Substantia nigra (tissue), 51 donors: ENCODE measurements at places on chromosomes 12 and 14.

DNA sequence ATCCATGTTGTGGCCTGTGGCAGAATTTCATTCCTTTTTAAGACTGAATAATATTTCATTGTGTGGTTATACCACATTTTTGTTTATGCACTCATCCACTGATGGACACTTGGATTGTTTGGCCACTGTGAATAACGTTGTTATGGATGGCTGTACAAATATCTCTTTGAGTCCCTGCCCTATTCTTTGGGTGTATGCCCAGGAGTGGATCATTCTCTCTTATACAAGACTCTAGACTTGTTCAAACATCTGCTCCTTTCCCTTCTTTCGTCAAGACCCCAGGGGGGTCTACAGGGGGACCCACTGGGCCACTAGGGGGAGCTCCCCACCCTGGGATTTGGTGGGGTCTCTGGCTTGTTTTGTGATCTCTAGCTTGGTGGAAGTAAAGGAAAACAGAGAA lies 77.4 kb downstream of the FBXL14 start:
- no peak for DNase-seq

- no peak for DNase-seq
These were observed 107.3 kb downstream of the ZFP36L1 start for GRCh38 chr14:68685419-68686204.

DNA sequence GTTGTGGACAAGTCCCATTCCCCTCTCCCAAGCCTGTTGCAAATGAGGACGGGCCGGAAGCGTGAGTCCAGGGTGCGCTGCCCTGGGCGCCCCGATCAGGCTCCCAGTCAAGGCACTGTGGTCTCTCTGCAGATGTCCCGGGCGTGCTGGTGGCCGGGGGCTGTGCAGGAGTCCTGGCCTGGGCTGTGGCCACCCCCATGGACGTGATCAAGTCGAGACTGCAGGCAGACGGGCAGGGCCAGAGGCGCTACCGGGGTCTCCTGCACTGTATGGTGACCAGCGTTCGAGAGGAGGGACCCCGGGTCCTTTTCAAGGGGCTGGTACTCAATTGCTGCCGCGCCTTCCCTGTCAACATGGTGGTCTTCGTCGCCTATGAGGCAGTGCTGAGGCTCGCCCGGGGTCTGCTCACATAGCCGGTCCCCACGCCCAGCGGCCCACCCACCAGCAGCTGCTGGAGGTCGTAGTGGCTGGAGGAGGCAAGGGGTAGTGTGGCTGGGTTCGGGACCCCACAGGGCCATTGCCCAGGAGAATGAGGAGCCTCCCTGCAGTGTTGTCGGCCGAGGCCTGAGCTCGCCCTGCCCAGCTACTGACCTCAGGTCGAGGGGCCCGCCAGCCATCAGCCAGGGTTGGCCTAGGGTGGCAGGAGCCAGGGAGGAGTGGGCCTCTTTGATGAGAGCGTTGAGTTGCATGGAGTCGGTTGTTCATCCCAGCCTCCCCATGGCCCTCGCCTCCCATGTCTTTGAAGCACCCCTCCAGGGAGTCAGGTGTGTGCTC lies 6.3 kb downstream of the SLC25A47 start:
- DNase-seq, result no peak

DNA sequence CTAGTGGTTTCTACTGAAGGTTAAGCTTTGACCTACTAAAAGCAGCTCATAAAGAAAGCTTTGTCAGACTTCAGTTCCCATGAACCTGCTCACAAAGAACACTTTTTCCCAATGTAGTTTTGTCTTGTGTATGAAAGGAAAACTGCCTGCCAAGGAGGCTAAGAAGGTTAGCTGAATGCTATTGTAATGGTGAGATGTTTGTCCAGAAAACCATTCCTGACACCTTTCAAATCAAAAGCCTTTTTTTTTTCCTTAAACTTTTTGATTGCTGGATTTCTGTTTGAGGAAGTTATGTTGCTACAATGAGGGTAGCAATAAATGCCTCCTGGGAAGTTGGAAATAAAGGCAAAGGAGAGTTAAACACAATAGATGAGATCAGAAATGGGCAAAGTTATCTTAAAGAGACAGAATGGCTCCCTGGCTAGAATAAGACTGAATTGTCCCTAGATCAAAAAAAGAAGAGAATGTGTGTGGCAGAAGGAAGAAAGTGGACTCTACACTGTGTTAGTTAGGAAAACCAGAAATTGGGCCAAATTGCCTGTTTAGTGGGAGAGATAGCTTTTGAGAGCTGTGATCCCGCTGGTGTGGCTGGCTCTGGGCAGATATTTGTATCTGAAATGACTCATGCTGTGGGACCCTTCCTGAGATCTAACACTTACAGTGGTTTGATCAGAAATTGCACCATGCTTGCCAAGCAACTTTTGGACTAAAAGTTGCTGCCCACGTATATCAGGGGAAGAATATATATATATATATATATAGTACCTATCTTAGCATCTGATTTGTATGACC lies 27.5 kb downstream of the TECPR2 start:
- DNase-seq, result no peak

- DNase-seq, result no peak
These were observed 1353.9 kb downstream of the AACS start for GRCh38 chr12:126419131-126419530.

DNA sequence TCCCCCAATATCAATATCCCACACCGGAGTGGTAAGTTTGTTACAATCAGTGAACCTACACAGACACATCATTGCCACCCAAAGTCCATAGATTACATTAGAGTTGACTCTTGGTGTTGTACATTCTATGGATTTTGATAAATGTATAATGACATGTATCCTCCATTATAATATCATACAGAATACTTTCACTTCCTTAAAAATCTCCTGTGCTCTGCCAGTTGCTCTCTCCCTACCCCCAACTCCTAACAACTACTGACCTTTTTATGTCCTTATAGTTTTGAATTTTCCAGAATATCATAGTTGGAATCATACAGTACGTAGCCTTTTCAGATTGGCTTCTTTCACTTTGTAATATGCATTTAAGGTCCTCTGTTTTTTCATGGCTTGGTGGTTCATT lies 48.4 kb downstream of the SLC4A8 start:
- DNase-seq, result no peak

DNA sequence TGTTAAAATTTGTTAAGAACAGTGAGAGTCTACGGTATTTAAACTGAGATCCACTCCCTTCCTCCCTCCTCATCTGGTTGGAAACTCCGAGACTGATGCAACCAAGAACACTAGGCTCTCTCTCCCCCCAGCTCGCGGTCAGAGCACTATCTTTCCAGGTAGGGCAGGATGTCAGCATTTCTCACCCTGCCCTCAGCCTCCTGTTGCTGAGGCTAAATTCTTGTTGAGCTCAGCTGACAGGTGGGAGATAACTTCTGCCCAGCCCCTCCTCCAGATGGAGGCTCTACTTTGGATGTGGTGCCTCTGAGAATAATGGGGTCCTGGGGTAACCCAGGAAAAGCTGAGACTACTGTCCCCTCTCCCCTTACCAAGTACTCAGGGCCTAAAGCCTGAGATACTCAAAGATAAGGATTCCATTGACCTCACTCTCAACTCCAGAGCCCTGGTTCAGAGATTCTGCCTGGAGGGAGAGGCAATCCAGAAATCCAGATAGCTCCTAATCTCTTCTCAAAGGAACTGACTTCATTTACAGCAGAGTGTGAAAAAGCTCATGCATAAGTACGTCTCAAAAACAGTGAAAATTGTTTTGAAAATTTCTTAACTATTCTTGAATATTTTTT lies 110.1 kb downstream of the EML5 start:
- no peak for DNase-seq

- peak; percentile 80 for DNase-seq
These were observed at the start of gene FBXO21 for GRCh38 chr12:117190210-117190781. FBXO21 (minus strand) TSS chr12:117190470; CDS start chr12:117190456, 14 bp downstream.

GRCh38 chr14:101110729-101111619 lies 207.5 kb upstream of the RTL1 start:
- no peak for DNase-seq

- no peak for DNase-seq
These were observed 12.5 kb downstream of the GNS start for GRCh38 chr12:64746663-64747062.

- DNase-seq, result peak; percentile 64
These were observed 428.8 kb downstream of the ZFP36L1 start for GRCh38 chr14:68363843-68364767.

DNA sequence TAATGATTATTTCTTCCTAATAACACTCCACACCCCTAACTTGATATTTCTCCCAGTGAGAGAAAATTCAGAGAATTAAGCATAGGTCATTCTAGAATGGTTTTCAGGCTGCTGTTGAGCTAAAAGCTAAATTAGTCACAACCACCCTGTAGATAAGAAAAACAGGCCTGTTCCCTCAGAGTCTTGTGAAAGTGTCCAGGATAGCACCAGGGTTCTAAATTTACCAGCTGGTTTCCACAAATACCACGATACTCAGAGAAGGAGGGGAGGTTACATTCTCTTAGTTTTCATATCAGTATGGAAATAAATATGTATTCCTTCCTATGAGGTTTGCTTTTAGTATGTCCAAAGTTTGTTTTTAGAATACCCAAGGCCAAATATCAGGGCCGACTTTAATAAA lies 66.0 kb upstream of the YARS2 start:
- no peak for DNase-seq

DNA sequence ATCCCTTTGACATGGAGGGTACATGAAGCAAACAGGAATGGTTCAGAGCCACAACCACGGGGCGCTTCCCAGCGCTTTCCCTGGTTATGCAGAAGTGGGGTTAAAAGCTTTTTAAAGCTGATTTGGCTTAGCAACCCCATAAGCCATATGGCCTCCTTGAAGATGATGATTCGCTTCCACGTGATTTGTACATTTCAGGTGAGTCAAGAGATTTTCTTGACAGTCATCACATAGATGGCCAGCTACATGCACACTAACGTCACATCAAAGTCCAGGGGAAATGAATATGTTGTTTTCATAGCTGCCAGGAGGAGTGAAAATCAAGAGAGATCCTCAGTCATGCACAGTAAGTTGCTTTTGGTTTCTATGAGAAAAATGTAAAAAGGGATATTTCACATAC lies 309.7 kb downstream of the TMEM132D start:
- DNase-seq, result no peak

DNA sequence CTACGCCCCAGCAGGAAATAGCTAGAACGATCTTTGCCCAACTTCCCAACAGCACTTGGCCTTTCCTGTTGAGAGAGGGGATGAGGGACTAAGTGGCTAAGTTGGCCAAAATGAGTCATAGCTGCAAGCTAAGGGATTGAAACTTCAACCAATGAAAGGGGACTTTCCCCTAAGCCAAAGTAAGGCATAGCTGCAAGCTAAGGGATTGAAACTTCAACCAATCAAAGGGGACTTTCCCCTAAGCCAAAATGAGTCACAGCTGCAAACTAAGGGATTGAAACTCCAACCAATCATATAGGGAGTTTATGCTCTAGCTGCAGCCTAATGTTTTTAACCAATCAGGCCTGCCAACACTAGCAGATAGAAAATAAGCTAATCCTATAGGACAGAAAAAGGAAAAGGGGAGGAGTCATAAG lies 100.5 kb upstream of the SSTR1 start:
- DNase-seq, result no peak

- DNase-seq, result no peak
These were observed 87.6 kb upstream of the PRB2 start for GRCh38 chr12:11482955-11483354.

DNA sequence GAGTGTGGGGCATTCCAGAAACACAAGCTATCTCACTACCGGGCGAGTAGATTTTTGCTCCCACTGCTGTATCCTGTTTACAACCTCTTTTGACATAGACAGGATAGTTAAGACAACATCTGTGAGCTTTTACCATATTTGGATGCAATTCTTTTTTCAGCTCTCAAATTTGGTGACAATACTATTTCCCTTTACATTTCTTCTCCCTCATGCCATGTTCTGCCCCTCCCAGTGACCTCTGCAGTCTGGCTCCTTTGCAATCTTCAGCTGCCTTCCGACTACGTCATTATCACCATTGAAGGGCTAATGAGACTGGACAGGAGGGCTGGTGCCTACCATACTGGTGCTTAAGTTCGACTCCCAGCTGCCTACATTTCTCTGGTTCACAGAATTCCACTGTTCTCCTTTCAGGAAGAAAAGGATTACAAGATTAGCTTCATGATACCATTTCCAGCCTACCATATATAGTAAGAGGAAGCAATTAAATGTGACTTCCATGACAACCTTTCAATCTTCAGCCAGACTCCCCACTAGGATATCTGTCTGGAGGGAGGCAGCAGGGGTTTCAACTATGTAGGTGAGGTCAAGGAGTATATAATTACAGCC lies 251.6 kb downstream of the PHLDA1 start:
- DNase-seq, result no peak

DNA sequence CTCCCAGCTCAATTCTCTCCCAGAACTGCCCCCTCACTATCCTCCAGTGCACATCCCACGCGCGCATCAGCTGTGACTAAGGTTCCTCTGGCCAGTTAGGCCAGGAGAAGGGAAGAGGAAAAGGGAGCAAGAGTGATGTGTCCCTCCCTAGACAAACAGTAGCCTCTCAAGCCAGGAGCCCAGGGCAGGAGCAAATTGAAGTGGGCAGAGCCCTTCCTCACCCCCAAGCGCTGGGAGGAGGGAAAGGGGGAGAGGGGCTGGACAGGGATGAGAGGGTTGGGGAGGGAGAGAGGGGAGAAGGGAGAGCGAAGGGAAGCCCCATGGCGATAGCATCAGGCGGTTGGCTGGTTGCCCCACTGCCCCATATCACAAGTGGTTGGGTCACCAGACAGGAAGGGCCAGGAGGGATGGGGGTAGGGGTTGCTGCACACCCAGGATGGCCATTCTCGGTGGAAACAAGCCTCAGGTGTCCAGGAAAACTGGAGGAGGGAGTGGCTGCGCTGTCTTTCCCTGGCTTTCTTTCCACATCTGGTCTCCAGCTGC lies 1.1 kb downstream of the CD63 start:
- DNase-seq, result peak; percentile 23

- no peak for DNase-seq
These were observed 676 bp downstream of the SERPINA3 start for GRCh38 chr14:94612580-94613554.

DNA sequence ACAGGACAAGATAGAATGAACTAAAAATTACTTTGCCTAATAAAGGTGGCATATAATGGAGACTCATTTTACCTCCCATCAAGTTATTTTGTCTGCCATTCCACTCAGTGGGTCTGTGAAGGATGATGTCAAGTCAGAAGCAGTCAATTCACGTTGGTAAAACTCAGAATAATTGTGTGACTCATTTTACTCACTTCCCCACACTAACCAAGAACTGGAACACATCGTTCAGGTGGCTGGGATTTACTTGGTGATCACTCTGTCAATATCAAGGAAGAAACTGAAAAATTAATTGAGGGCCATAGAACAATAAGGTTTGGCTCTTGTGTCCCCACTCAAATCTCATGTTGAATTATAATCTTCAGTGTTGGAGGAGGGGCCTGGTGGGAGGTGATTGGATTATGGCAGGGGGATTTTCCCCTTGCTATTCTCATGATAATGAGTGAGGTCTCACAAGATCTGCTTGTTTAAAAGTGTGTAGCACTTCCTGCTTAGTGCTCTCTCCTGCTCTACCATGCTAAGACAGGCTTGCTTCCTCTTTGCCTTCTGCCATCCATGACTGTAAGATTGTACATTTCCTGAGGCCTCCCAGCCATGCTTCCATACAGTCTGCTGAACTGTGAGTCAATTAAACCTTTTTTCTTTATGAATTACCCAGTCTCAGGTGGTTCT lies 35.7 kb upstream of the GTF2A1 start:
- DNase-seq, result no peak

GRCh38 chr12:94074216-94074979 lies 74.0 kb upstream of the PLXNC1 start:
- DNase-seq, result no peak
